ENCODE measurements at places on chromosomes 12 and 14. TPM values are rescaled to one million over a fixed set of nuclear protein-coding genes. Genes with fewer than 3 reads are reported as not detected.
A peak's percentile ranks its signal among the peaks of the same experiment; 100 is the strongest.

GTF2A1 gene
- 32.1 TPM for total RNA-seq

TTC6 gene
- total RNA-seq: not detected

GRCh38 chr14:23018107-23018506 is 8.2 kb upstream of the C14orf93 start:
- DNase-seq: no peak

DNA sequence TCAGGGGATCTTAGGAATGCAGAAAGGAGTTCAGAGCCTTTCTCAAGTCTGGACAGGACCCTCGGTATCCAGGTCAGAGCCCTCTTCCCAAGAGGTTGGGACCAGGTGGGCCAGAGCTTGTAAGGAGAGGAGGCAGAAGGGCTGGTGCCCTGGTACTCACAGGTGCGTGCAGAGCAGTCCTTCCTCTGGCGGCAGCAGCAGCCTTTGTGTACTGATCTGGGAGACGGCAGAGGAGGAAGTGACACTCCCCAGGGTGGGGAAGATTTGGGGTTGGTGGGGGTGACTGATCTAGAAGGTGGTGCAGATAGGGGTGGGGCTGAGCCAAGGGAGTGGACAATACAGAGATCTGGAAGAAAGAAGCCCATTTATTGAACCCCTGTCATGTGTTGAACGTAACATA is at the start of gene ITGB7:
TSS of gene ITGB7 (minus strand) at position 210 of the 400 bp plus-strand sequence. CDS start 6,808 bp downstream, outside the sequence.
- DNase-seq: peak; percentile 64

HOXC13 gene
- total RNA-seq: not detected

CLEC7A gene
- total RNA-seq: not detected

GRCh38 chr12:22118238-22118790 is 72.3 kb downstream of the CMAS start:
- DNase-seq: no peak

DNA sequence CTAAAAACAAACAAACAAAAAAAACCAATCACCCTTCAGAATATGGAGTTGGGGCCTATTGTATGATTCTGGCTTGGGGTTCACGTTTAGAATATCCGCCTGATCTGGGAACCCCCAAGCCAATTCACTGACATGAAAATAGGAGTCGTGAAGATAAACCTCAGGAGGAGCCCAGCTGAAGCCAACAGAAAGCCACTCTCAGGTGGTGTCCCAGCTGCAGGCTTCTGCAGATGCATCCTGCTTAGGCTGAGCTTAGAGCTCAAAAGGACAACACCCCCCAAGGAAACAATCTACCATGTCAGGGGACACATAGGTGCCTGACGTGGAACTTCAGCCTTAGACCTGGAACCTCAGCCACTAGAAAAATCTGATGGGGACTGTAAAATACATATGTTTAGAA is 51.9 kb downstream of the SYNE3 start:
- no peak for DNase-seq

Measured in naive thymus-derived CD8-positive, alpha-beta T cell (primary cell).